ENCODE measurements at places on chromosomes 2 and 18. TPM values are rescaled to one million over a fixed set of nuclear protein-coding genes. Genes with fewer than 3 reads are reported as not detected.

The NOTO gene
- total RNA-seq = not detected

The VPS54 gene
- 15.2 TPM for total RNA-seq

The ZNF385B gene
- total RNA-seq = not detected

The RSAD2 gene
- 3.8 TPM for total RNA-seq

The DNAJC5G gene
- total RNA-seq = not detected

The REG3A gene
- not detected for total RNA-seq

The MARCHF4 gene
- total RNA-seq = not detected

The CYP20A1 gene
- 47.1 TPM for total RNA-seq

The C2orf78 gene
- total RNA-seq = not detected

The MGAT5 gene
- total RNA-seq = 81.3 TPM

The CRYGA gene
- total RNA-seq = not detected

The CPO gene
- not detected for total RNA-seq

The UPP2 gene
- not detected for total RNA-seq

The ANKRD44 gene
- total RNA-seq = 248 TPM

The TMEM237 gene
- total RNA-seq = 5.2 TPM

The IL37 gene
- not detected for total RNA-seq

The KLF7 gene
- total RNA-seq = 45.5 TPM

The TANK gene
- 91.2 TPM for total RNA-seq

The C2orf15 gene
- 3.2 TPM for total RNA-seq

The GTF2A1L gene
- not detected for total RNA-seq

The SH2D6 gene
- 1.5 TPM for total RNA-seq

The EFR3B gene
- total RNA-seq = 0.12 TPM

The REG3G gene
- not detected for total RNA-seq

The REL gene
- total RNA-seq = 28.0 TPM

The CXXC1 gene
- 191 TPM for total RNA-seq

The LRP1B gene
- total RNA-seq = not detected

The MARCHF7 gene
- total RNA-seq = 113 TPM

The SUCLG1 gene
- 46.6 TPM for total RNA-seq

The ABCB11 gene
- total RNA-seq = not detected

The GPR39 gene
- total RNA-seq = not detected

The NT5DC4 gene
- total RNA-seq = not detected

The FEV gene
- not detected for total RNA-seq

The EVA1A gene
- not detected for total RNA-seq

The TLX2 gene
- total RNA-seq = 0.53 TPM

The CABLES1 gene
- 0.15 TPM for total RNA-seq

The CPLX4 gene
- not detected for total RNA-seq

The C2orf72 gene
- not detected for total RNA-seq

The NBEAL1 gene
- total RNA-seq = 15.1 TPM

The CFAP210 gene
- total RNA-seq = not detected

The SATB2 gene
- not detected for total RNA-seq
